Regular cardiac myocyte (primary cell): ENCODE measurements at places on chromosomes 5 and 9. TPM values are rescaled to one million over a fixed set of nuclear protein-coding genes. Genes with fewer than 3 reads are reported as not detected.

The ARSI gene
- total RNA-seq: 4.4 and 5.4 TPM in 2 replicates

The PCAT7 gene
- total RNA-seq: not detected in 2 replicates

The BTNL9 gene
- total RNA-seq: not detected in 2 replicates

The ST8SIA4 gene
- total RNA-seq: 2.5 and 3.8 TPM in 2 replicates

The GADD45G gene
- total RNA-seq: 0.38 and 0.56 TPM in 2 replicates

The PRDM9 gene
- not detected in 2 replicates for total RNA-seq

The ZNF462 gene
- total RNA-seq: 8.6 and 13.2 TPM in 2 replicates

The LCN1 gene
- under 0.01 TPM in 1 of 2 replicates, not detected in the other for total RNA-seq

The PCDHB2 gene
- 0.77 and 6.5 TPM in 2 replicates for total RNA-seq

The TMEM250 gene
- 58.1 and 60.6 TPM in 2 replicates for total RNA-seq

The PCDHGB1 gene
- 0.38 and 3.1 TPM in 2 replicates for total RNA-seq
